Placental epithelial cell (primary cell): ENCODE measurements at places on chromosomes 4 and X. TPM values are rescaled to one million over a fixed set of nuclear protein-coding genes. Genes with fewer than 3 reads are reported as not detected.

The TCEAL6 gene
- total RNA-seq: not detected in 2 replicates

The GPR119 gene
- not detected in 2 replicates for total RNA-seq

The ADAM29 gene
- total RNA-seq: not detected in 2 replicates

The SMIM10 gene
- total RNA-seq: 0.22 and 1.6 TPM in 2 replicates

The CD38 gene
- total RNA-seq: under 0.01 TPM in 2 replicates

The MED12 gene
- 34.7 and 49.1 TPM in 2 replicates for total RNA-seq

The ARHGAP36 gene
- total RNA-seq: not detected in 2 replicates

The ART3 gene
- total RNA-seq: not detected in 2 replicates

The DMRTC1 gene
- not detected in 2 replicates for total RNA-seq

The PPEF1 gene
- not detected in 2 replicates for total RNA-seq

The PCDH19 gene
- total RNA-seq: 0.11 and 0.79 TPM in 2 replicates

The TKTL2 gene
- total RNA-seq: not detected in 2 replicates

The ANXA5 gene
- 297 and 570 TPM in 2 replicates for total RNA-seq

The SLC9A7 gene
- under 0.01 TPM in 2 replicates for total RNA-seq
